ENCODE measurements at places on chromosomes 6 and 20.

- DNase-seq, result no peak
These were observed 35.6 kb upstream of the TMEM181 start for GRCh38 chr6:158524311-158524710.

- DNase-seq, result no peak
These were observed 152.1 kb upstream of the RALGAPA2 start for GRCh38 chr20:20864351-20865096.

DNA sequence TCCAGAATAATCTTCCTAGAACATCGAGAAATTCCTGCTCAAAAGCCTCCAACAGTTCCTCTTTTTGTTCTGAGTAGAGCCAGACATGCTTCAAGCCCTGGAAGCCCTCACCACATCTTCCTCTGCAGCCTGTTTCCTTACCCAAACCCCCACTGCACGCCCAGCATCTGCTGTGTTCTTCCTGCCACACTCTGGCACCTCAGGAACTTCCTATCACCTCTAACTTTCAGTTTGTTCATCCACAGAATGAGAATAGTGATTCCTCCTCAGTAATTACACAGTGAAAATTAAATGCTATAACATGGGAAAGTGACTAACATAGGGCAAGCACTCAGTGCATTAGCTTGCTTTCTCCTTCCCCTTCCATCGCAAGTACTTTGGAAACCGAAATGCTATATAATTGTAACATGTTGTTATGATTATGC, 26.3 kb downstream of the C6orf89 start:
- peak; percentile 14 for DNase-seq

- DNase-seq, result peak; percentile 4
These were observed at the start of gene HLA-DRA for GRCh38 chr6:32439602-32440214. TSS of gene HLA-DRA (plus strand) at chr6:32439887. CDS start at chr6:32439951, 64 bp downstream.

DNA sequence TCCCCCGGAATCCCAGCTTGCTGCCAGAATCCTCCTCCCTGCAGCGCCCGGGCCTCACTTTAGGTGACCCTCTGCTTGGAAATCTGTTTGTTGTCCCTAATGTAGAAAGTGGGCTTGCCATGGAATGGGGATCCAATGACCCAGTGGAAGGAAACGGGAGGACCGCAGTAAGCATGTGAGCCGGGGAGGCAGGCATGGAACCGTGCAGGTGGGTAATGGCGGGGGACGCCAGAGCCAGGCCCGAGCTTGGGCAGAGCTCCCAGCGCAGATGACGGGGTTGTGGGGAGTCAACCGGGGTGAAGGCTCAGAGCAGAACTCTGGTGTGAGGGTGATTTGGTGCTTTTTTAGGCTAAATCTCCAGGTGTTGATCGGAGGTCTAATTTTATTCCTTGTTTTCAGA, 188.3 kb downstream of the QKI start:
- DNase-seq, result no peak

DNA sequence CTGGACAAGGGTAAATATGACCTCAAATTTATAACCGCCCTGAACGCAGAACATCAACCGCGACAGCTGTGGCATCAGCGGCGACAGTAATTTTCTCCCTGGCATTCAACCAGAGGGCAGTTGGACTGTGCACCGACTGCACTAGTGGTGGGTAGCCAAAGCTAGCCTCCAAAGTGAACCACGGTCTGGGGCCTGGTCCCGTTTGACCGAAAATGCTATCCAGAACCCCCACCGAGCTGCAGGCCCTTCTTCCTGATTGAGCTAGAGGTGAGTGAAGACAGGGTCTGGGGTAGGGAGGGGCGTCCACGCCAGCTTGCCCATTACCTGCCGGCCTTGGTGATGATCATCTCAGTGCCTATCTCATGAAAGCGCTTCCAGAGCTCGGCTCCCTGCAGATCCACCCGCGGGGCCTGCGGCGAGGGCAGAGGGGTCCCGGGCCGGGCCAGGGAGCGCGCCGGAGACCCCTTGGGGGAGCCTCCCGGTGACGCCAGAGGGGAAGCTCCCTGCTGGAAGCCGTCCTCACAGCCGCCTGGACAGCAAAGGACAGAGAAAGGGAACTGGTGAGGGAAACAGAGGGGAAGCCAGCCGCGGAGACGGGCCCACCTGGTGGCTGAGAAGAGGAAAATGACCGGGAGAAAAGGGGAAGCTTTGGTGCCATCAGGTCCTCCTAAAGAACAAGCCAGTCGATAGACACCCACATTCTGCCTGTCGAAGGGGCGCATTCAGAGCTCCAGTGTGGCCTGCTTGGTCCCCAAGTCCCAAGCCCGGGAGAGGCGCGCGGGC, 2.0 kb downstream of the TBX18 start:
- DNase-seq, result no peak

Measured in CD8-positive, alpha-beta T cell (primary cell).